ENCODE measurements at places on chromosomes 11 and 22.
A peak's percentile ranks its signal among the peaks of the same experiment; 100 is the strongest.

GRCh38 chr22:38655519-38656255, 505 bp downstream of the FAM227A start:
- ATAC-seq = peak; percentile 13

- no peak for ATAC-seq
These were observed 13.2 kb downstream of the NAA40 start for GRCh38 chr11:63951779-63952536.

DNA sequence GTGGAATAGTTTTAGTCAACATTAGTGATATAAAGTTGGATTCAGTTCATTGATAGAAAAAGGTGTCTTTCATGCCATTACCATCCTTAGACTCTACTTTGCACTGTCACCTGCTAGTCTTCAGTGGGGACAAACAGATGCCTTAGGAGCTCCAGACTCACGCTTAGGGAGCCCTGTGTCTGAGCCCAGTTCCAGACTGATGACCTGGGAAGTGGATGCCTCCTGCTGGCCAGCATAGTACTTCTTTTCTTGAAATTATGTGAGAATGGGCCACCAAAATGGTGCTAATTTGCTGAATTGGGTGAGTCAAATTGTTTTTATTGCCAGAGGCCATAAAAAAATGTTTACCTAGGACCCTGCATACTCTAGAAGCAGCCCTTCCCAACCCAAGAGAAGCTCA, 53.9 kb downstream of the NOX4 start:
- no peak for ATAC-seq

- no peak for ATAC-seq
These were observed 32.9 kb upstream of the HORMAD2 start for GRCh38 chr22:30047364-30047738.

DNA sequence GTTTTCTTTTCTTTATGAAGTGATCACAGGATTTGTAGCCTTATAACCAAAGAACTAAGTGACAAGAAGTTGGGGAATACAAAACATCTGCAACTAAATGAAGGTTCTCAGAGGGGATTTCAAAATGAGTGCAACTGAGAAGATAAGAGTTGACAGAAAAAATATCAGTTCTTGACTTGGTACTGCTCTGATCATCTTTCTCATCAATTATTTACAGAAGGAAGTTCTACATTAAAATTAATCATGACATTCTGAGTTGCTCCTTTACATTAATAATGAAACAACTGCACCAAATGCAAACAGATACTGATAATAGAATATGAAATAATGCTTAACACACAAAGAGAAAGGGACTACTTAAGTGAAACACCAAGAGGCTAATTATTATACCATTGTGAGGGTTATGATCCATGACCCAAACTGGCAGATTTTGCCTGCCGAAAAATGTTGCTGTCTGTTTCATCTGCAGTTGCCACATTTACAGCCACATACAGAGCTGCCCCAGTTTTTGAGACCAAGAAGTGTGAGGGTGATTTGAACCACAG, 561.9 kb upstream of the ANO5 start:
- no peak for ATAC-seq

- ATAC-seq = peak; percentile 100
These were observed 22.7 kb downstream of the BTBD10 start for GRCh38 chr11:13440100-13440855.

GRCh38 chr11:128903248-128904061, 12.3 kb downstream of the KCNJ5 start:
- peak; percentile 23 for ATAC-seq

- no peak for ATAC-seq
These were observed 71.0 kb upstream of the KCNQ1OT1 start for GRCh38 chr11:2770761-2771301.

GRCh38 chr11:66050581-66051231, 1.5 kb upstream of the SF3B2 start:
- no peak for ATAC-seq

- no peak for ATAC-seq
These were observed 42.1 kb downstream of the TRIM66 start for GRCh38 chr11:8640267-8640906.

GRCh38 chr11:94658386-94658785, 91.2 kb downstream of the PIWIL4 start:
- ATAC-seq = no peak

- no peak for ATAC-seq
These were observed 9.3 kb downstream of the TKFC start for GRCh38 chr11:61342207-61342803.

GRCh38 chr11:10398525-10398924, 56.5 kb upstream of the AMPD3 start:
- ATAC-seq = peak; percentile 37

GRCh38 chr22:23862103-23862502, 4.4 kb downstream of the SLC2A11 start:
- peak; percentile 13 for ATAC-seq

- ATAC-seq = no peak
These were observed 6.7 kb upstream of the APOA5 start for GRCh38 chr11:116798368-116798767.

- ATAC-seq = peak; percentile 41
These were observed 18.5 kb downstream of the ENDOD1 start for GRCh38 chr11:95108159-95108611.

- peak; percentile 73 for ATAC-seq
These were observed 29.8 kb downstream of the JAM3 start for GRCh38 chr11:134098566-134099184.

- peak; percentile 42 for ATAC-seq
These were observed 140.5 kb downstream of the FCHSD2 start for GRCh38 chr11:73001615-73002014.

GRCh38 chr11:131889760-131890581, 519.6 kb downstream of the NTM start:
- no peak for ATAC-seq

DNA sequence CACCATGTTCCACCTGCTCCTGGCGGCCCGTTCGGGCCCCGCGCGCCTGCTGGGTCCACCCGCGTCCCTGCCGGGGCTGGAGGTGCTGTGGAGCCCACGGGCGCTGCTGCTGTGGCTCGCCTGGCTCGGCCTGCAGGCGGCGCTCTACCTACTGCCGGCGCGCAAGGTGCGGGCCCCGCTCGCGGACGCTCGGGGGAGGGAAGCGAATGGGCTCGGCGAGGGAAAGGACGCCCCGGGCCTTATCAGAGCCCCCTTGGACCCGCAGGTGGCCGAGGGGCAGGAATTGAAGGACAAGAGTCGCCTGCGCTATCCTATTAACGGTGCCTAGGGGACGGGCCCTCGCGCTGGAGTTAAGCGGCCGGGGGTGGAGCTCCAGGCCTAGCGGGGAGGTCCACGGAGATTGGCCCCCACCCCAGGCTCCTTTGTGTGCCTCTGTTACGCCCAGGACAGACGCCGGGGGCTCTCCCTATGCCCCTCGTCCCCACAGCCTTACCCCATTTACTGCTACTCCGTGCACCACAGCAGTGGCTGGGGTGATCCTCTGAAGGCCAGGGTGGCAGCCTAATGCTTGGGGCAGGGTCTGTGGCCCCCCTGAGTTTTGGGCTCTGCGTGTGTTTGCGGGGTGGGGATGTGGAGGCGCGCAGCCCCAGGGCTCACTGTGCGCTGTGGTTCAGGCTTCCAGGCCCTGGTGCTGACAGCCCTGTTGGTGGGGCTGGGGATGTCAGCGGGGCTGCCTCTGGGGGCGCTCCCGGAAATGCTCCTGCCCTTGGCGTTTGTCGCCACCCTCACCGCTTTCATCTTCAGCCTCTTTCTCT, 1.1 kb downstream of the TM7SF2 start:
- ATAC-seq = peak; percentile 59

GRCh38 chr11:64102005-64102738, 63.7 kb downstream of the MACROD1 start:
- ATAC-seq = peak; percentile 45

- ATAC-seq = no peak
These were observed 4786.8 kb upstream of the OR11H1 start for GRCh38 chr22:10741210-10741609.

GRCh38 chr22:19152942-19153883, 3.1 kb upstream of the GSC2 start:
- ATAC-seq = no peak

GRCh38 chr22:43889860-43890253, 2.0 kb downstream of the PNPLA5 start:
- no peak for ATAC-seq

DNA sequence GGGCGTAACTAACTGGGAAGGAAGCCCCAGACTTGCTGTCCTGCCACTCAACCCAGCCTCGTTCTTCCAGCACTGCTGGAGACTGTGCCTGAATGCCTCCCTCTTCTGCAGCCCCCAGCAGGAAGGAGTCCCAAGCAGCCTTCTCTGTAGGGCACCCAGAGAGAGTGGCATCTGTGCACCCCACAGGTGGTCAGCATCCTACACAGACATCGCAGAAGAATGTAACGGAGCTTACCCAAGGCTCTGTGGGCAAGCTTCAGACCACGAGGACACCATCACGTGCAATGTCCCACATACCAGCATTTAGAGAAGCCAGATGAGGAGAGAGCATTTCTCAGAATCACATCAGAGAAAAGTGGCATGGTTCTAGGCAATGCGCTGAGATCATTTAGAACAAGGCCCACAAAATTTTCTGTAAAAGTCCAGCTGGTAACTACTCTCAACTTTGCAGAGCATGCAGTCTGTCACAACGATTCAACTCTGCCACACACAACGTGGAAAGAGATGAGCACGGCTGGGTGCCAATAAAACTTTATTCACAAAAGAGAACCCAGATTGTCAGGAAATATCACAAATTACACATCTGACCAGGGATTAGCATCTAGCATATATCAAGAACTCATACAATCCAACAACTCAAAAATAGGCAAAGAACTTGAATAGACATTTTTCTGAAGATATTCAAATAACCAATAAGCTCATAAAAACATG, 33.4 kb downstream of the SHANK2 start:
- no peak for ATAC-seq

DNA sequence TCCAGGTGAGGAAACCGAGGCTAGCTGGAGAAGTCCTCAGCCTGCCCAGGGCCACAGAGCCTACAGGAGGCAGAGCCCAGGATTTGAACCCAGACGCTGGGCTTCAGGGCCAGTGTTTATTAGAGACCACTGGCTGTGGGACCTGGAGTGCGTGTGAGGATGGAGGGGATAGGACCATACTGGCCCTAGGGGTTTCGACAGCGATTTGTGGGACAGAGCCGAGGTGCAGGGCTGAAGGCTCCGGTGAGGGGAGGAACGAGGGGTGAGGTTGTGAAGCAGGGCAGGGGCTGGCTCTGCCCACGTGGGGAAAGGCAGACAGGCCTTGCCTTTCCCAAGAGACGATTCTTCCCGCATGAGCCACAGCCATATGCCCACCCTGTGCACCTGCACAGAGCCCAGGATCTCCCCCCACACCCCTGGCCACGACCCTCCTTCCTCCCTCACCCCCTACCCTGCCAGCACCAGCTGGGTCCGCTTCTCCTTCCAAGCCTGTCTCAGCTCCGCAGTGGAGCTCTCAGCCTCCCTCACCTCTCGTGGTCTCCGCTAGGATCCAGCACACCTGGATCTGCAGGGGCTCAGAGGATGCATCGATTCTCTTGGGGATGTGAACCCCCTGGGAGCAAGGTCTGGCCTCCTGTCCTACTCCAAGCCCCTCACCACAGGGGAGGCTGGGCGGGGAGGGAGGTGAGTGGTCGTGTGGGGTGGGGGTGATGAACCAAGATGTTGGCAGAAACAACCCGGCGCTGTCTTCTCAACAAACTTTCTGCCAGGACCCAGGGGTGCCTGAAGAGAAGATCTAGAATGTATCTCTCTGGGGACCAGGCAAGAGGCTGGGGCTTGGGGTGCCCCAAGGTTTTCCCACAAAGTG, 58.4 kb downstream of the RTL6 start:
- no peak for ATAC-seq

DNA sequence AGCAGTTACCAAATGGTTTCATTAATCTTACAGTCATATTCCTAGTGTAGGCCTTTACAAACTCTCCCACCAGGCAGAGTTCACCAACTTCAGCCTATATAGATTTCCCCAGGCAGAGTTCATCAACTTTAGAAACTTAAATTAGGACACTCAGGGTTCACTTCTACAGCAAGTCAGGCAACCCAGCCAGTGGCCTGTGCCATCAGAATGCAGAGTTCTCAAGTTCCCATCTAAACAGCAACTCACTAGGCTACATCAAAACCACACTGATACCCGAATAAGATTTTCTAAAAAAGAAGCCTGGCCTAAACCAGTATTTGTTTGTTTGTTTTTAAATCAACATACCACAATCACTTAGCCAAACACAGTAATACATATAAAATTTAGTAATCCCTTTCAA, 33.7 kb downstream of the PICALM start:
- no peak for ATAC-seq

GRCh38 chr11:123241874-123242543, 47.0 kb upstream of the CLMP start:
- ATAC-seq = no peak

GRCh38 chr11:27697679-27698275, 2.5 kb downstream of the BDNF start:
- no peak for ATAC-seq

DNA sequence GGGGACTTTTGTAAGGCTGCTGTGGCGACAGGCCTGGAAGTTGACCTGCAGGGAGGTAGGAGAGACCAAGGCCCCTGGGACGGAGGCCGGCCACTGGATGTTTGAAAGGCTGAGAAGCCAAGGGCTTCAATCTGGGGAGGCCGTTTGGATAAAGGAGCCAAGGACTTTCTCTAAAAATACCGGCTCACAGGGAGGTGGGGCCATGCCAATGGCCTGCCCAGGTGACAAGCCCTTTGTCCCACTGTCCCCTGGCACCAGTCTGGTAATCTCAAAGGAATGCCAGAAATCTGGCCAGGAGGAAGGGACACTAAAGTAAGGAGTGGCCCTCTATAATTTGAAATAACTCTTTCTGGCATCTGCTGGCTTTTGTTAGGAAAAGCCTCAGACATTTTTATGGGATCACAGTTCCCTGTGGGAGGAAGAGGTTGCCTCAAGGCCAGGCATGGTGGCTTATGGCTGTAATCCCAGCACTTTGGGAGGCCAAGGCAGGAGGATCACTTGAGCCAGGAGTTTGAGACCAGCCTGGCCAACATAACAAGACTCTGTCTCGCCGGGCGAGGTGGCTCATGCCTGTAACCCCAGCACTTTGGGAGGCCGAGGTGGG, 1.9 kb upstream of the CHKA start:
- ATAC-seq = no peak

DNA sequence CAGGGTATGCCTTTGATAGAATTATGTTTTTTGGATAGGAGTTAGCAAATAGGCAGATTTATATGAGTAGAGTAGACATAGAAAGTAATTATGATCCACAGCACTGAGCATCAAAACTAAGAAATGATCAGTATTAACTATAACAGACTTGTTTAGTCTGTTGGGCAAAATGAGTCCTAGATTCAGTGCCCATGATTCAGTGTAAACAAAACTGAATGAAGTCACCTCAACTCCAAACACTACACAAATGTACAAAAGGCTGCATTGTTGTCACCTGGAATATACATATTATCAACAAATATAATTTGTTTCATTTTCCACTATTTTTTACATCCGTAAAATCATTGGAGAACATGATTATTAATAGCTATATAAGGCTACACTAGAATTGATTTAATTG, 6.7 kb downstream of the UEVLD start:
- ATAC-seq = no peak

GRCh38 chr22:49260681-49261580, 566.7 kb downstream of the BRD1 start:
- ATAC-seq = no peak

- no peak for ATAC-seq
These were observed 28.2 kb downstream of the ARHGAP42 start for GRCh38 chr11:100715165-100715761.

- ATAC-seq = no peak
These were observed 72.2 kb downstream of the MTNR1B start for GRCh38 chr11:93041682-93042081.

Data from motor neuron (in vitro differentiated cells).